ENCODE measurements at places on chromosomes 7 and 10.

GRCh38 chr7:63953181-63953580 is 45.5 kb upstream of the ZNF722 start:
- no peaks in the 10 kb centered on the region for H3K36me3 ChIP-seq
- no peaks in the 10 kb centered on the region for H3K4me1 ChIP-seq
- H3K4me3 ChIP-seq = no peak overlapping the region
- no peak overlapping the region for H3K27ac ChIP-seq
- H3K27me3 ChIP-seq = no peaks in the 10 kb centered on the region

DNA sequence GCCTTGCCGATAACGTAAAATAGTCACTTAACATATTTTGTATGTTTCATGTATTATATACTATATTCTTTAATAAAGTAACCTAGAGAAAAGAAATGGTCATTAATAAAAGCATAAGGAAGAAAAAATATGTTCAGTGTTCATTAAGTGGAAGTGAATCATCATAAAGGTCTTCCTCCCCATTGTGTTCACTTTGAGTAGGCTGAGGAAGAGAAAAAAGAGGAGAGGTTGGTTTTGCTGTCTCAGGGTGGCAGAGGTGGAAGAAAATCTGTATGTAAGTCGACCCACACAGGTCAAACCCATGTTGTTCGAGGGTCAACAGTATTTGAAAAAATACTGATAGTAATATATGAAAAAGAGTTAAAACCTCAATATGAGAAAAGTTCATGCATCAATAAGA is 90.3 kb downstream of the GLCCI1 start:
- H3K27ac ChIP-seq = no peak overlapping the region
- H3K4me1 ChIP-seq = peaks cover 10% of the 10 kb centered on the region
- peaks cover 4% of the 10 kb centered on the region for H3K36me3 ChIP-seq
- DNase-seq = no peak
- no peaks in the 10 kb centered on the region for H3K27me3 ChIP-seq

- H3K4me1 ChIP-seq = no peaks in the 10 kb centered on the region
- no peaks in the 10 kb centered on the region for H3K36me3 ChIP-seq
- no peaks in the 10 kb centered on the region for H3K27me3 ChIP-seq
- DNase-seq = no peak
These were observed 244.4 kb downstream of the ZWINT start for GRCh38 chr10:56116684-56117083.

- H3K4me3 ChIP-seq = no peak overlapping the region
- no peak overlapping the region for H3K27ac ChIP-seq
- peaks cover 99% of the 10 kb centered on the region for H3K36me3 ChIP-seq
- H3K4me1 ChIP-seq = peaks cover 15% of the 10 kb centered on the region
- H3K27me3 ChIP-seq = no peaks in the 10 kb centered on the region
These were observed 15.1 kb downstream of the GATA3 start for GRCh38 chr10:8069627-8070026.

DNA sequence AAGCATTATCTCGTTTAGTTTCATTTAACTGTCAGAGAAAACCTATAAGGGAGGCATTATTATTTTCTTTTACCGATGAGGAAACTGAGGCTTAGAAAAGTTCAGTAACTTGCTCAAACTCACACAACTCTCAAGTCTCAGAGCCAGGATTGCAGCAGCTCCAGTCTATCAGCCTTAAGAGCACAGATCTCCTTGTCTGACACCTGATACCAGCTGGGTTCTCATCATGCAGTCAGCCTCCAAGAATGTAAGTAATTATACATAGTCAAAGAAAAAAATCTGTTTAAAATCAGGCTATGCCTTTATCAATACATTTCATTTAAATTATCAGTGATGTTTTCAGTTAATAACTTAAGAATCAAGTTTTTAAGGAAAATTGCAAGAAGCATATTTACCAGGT is 236.6 kb upstream of the TCF7L2 start:
- no peak overlapping the region for H3K27ac ChIP-seq
- H3K27me3 ChIP-seq = no peaks in the 10 kb centered on the region
- H3K4me3 ChIP-seq = no peak overlapping the region
- H3K4me1 ChIP-seq = no peaks in the 10 kb centered on the region
- peaks cover 36% of the 10 kb centered on the region for H3K36me3 ChIP-seq

DNA sequence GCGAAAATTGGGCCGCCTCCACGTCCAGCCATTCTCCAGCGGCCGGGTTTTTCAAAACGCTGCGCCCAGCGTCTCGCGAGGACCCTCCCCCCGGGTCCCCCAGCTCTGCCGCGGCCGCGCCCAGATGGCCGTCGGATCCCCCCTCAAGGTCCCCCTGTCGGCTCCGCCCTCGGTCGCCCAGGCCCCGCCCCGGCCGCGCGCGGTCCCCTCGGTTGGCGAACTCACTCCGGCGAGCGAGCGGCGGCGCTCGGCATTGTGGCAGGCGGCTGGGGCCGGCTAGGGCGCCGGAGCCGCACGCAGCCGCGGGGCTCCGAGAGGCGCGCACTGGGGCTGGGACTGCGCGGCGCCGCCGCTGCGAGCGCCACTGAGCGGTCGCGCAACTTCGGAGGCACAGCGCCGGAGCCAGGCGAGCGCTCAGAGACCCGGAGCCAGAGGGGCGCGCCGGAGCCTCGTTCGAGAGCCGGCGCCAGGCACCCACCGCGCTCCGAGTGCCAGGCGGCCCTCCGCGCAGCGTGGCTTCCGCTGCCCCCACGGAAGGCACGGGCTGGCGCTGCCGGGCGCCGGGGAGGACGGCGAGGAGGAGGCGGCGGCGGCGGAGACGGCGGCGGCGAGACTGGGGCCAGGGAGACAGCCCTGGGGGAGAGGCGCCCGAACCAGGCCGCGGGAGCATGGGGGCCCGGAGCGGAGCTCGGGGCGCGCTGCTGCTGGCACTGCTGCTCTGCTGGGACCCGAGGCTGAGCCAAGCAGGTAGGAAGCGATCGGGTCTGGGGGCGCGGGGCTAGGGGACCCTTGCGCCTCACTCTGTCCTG is at the start of gene UNC5B:
Gene UNC5B (plus strand): TSS at position 253 of the 809 bp plus-strand sequence. CDS start 416 bp downstream, at position 669.
- H3K4me1 ChIP-seq = peaks cover 21% of the 10 kb centered on the region
- H3K4me3 ChIP-seq = peak within 1 kb of the TSS; percentile 77
- H3K27ac ChIP-seq = no peak within 1 kb of the TSS
- no peaks in the 10 kb centered on the region for H3K36me3 ChIP-seq
- peaks cover 46% of the 10 kb centered on the region for H3K27me3 ChIP-seq

DNA sequence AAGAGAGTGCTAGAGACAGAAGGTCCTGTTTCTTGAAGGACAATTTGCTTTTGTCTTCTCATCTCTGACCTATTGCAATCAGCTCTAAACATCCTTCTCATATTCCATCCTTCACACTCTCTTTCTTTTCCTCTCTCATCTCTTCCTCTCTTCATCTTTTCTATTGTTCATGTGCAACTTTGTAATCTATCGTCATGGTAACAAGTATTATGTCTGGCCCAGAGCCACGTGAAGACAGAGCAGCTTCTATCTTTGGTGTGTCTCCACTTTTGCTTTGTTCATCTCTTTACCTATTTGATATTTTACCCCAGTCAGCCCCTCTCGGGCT is 104.9 kb upstream of the ABCB5 start:
- peaks cover 2% of the 10 kb centered on the region for H3K4me1 ChIP-seq
- peaks cover 4% of the 10 kb centered on the region for H3K27me3 ChIP-seq
- no peak overlapping the region for H3K27ac ChIP-seq
- no peaks in the 10 kb centered on the region for H3K36me3 ChIP-seq
- H3K4me3 ChIP-seq = no peak overlapping the region
- DNase-seq = no peak

- no peak for DNase-seq
- H3K4me1 ChIP-seq = no peaks in the 10 kb centered on the region
- no peak overlapping the region for H3K4me3 ChIP-seq
- H3K27ac ChIP-seq = no peak overlapping the region
- H3K36me3 ChIP-seq = no peaks in the 10 kb centered on the region
- H3K27me3 ChIP-seq = no peaks in the 10 kb centered on the region
These were observed 106.1 kb upstream of the LRRTM3 start for GRCh38 chr10:66819691-66820090.

GRCh38 chr7:133783276-133783675 is 343.9 kb upstream of the LRGUK start:
- peaks cover 7% of the 10 kb centered on the region for H3K4me1 ChIP-seq
- no peak for DNase-seq
- no peaks in the 10 kb centered on the region for H3K27me3 ChIP-seq
- no peak overlapping the region for H3K4me3 ChIP-seq
- H3K36me3 ChIP-seq = peaks cover 26% of the 10 kb centered on the region

- H3K27me3 ChIP-seq = no peaks in the 10 kb centered on the region
- H3K4me3 ChIP-seq = no peak overlapping the region
These were observed 9.6 kb upstream of the ZMIZ1 start for GRCh38 chr10:79058899-79059841.

DNA sequence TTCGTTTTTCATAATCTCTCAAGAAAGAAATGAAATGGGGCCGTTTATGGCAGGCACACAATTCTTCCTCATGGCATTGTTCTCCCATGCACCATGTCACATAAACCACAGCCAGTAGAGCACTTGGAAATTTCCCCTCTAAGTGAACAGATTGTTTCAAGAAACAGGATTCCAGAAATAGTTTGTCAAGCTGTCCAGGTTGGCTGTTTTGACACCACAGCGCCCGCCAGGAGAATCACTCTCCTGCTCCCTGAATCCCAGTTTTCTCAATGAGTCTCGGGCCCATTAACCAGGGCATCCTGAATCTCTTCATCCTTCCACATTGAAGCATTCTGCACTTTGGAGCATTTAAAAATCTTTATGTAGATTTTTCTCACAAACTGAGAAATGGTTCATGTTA is 172.2 kb upstream of the NEBL start:
- no peak overlapping the region for H3K27ac ChIP-seq
- H3K27me3 ChIP-seq = peaks cover 10% of the 10 kb centered on the region
- no peaks in the 10 kb centered on the region for H3K4me1 ChIP-seq
- no peak for DNase-seq

DNA sequence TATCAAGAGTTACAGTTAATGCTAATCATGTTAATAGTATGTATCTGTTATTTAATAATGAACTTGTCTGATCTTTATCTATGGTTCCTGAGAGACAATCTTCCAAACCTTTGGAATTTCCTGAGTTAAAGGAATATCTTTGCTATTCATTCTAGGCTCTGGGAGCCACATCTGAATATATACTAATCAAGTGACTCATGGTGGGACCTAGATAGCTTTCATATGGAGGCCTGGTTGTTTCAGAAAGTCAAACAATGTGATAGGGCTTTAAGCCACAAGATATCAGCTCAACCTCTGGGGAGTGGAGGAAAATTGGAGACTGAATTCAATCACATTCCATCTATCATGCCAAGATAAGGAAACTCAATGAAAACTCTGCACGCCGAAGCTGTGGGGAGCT is 746.4 kb downstream of the TNS3 start:
- DNase-seq = no peak
- no peaks in the 10 kb centered on the region for H3K36me3 ChIP-seq
- H3K4me3 ChIP-seq = no peak overlapping the region
- no peak overlapping the region for H3K27ac ChIP-seq
- no peaks in the 10 kb centered on the region for H3K27me3 ChIP-seq
- H3K4me1 ChIP-seq = no peaks in the 10 kb centered on the region

- H3K27ac ChIP-seq = no peak overlapping the region
- no peak overlapping the region for H3K4me3 ChIP-seq
- H3K36me3 ChIP-seq = no peaks in the 10 kb centered on the region
- DNase-seq = no peak
- no peaks in the 10 kb centered on the region for H3K4me1 ChIP-seq
These were observed 1.3 kb upstream of the LRRC18 start for GRCh38 chr10:48940958-48941357.

DNA sequence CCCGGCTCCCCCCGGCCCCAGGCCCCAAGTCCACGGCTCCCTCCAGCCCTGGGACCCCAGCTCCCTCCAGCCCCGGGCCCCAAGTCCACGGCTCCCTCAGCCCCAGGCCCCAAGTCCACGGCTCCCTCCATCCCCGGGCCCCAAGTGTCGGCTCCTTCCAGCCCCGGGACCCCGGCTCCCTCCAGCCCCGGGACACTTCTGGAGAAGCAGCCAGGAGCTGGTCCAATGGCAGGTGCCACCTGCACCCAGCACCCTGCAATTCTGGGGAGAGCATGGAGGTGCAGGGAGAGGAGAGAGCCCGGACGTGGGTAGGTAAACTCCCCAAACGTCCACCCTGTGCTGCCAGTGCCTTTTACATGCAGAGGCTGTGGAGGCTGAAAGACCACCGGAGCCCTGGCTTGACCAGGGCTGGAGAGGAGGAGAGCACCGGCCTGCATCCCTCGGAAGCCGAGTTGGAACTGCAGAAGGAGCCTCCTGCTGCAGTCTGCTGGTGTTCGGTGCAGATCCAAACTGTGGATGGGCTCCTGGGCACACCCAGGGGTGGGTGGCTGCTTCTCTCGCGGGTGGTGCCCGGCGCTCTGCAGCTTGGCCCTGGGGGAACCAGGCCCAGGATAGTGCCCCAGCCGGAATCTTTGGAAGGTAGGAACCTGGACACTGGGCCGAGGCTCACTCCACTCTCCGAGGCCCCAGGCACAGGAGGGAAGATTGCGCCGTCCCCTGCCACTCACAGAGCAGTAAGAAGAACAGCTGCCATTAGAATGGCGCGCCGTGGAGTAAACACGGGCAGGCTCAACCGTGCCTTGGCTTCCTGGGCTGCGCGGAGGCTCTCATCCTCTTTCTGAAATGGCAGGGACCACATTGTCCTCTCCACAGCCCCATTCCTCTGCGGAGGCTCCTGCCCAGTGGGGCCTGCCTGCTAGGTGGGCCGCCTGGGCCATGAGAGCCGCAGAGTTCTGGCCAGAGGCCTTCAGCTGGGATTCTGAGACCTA is 14.7 kb downstream of the SHH start:
- no peak overlapping the region for H3K27ac ChIP-seq
- no peak for DNase-seq
- H3K4me1 ChIP-seq = peaks cover 5% of the 10 kb centered on the region
- no peaks in the 10 kb centered on the region for H3K36me3 ChIP-seq

- no peak for DNase-seq
- H3K27ac ChIP-seq = no peak overlapping the region
- no peaks in the 10 kb centered on the region for H3K27me3 ChIP-seq
- H3K4me1 ChIP-seq = no peaks in the 10 kb centered on the region
These were observed 745.8 kb downstream of the CNTNAP2 start for GRCh38 chr7:146862415-146862814.

DNA sequence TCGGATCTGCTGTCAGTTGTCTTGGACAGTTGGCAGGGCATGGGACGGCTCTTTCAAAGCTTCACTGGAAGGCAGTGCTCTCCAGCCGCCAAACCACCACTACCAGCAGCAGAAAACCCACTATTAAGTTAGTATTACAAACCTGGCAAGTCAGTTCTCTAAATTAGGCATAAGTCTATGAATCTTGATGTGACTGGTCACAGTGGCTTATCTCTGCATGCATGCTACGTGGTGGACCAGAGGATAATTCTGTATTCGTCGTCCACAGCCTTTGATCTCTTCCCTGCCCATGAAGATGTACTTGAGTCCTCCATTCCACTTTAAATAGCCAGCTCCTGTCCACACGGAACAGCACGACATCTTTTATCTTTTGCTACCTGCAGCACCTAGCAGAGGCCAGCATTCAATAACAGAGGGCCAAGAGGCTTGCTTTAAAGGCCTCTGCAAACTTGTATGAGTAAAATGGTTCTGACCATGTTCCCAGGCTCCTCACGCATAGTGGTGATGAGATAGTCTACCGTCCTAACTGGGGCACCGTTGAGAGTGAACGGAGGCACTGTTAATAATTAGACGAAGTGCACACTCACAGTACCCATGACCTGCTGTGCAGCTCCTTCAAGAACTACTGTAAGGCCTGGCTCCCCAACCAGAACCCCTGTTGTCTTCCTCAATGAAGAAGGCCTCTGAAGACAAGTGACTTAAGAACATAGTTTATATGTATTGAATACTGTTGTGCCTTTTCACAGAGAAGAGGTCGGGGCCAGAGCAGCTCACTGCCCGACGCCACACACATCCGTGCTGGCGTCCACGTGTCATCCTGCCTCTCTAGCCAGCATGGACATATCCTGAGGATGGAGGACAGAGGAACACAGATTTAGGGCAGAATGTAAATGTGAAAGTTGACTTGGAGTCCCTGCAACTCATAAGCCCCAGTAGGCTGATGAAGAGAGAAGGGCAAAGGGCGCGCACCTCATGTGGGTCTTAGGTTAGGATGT is 1.0 kb downstream of the GPR146 start:
- H3K4me1 ChIP-seq = peaks cover 69% of the 10 kb centered on the region
- DNase-seq = no peak
- peak overlapping the region; percentile 94 for H3K4me3 ChIP-seq
- peak overlapping the region; percentile 74 for H3K27ac ChIP-seq

Data from naive thymus-derived CD8-positive, alpha-beta T cell (primary cell).